ENCODE measurements at places on chromosomes 2 and 18. TPM values are rescaled to one million over a fixed set of nuclear protein-coding genes. Genes with fewer than 3 reads are reported as not detected.

The ONECUT2 gene
- 1.7 TPM for total RNA-seq

The INHA gene
- 3.3 TPM for total RNA-seq

The CD8A gene
- not detected for total RNA-seq

The CDK15 gene
- total RNA-seq = 4.0 TPM

The TMEM37 gene
- total RNA-seq = 52.6 TPM

The RGPD8 gene
- 17.4 TPM for total RNA-seq

The ADCYAP1 gene
- 0.40 TPM for total RNA-seq

The PRKAG3 gene
- not detected for total RNA-seq

The TMEM127 gene
- total RNA-seq = 33.6 TPM
